ENCODE measurements at places on chromosomes 7 and 10. TPM values are rescaled to one million over a fixed set of nuclear protein-coding genes. Genes with fewer than 3 reads are reported as not detected.

DNA sequence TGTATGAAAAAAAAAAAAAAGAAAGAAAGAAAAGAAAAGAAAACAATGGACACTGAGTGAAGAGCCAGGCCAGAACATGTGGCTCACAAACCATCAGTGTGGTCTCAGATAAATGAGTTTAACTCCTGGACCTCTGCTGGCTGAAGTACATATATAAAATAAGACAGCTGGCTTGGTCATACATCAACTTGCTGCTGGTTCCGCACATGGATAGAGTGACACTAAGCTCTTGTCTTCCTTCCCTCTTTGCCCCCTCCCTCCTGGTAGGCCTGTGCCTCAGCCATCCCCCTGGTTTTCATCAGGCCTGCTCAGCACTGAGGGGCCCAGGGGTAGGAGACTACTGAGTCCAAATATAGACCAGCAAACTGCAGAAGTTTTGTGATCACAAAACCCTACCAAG lies 58.1 kb upstream of the DGKI start:
- DNase-seq, result no peak

- no peak for DNase-seq
These were observed 35.4 kb upstream of the WNT8B start for GRCh38 chr10:100427374-100427773.

The MYL7 gene
- not detected for polyA plus RNA-seq

- no peak for DNase-seq
These were observed 72.6 kb downstream of the ITGB8 start for GRCh38 chr7:20403331-20403730.

- no peak for DNase-seq
These were observed 45.0 kb upstream of the GPR37 start for GRCh38 chr7:124810605-124811004.

The SMO gene
- 20.8 TPM for polyA plus RNA-seq

DNA sequence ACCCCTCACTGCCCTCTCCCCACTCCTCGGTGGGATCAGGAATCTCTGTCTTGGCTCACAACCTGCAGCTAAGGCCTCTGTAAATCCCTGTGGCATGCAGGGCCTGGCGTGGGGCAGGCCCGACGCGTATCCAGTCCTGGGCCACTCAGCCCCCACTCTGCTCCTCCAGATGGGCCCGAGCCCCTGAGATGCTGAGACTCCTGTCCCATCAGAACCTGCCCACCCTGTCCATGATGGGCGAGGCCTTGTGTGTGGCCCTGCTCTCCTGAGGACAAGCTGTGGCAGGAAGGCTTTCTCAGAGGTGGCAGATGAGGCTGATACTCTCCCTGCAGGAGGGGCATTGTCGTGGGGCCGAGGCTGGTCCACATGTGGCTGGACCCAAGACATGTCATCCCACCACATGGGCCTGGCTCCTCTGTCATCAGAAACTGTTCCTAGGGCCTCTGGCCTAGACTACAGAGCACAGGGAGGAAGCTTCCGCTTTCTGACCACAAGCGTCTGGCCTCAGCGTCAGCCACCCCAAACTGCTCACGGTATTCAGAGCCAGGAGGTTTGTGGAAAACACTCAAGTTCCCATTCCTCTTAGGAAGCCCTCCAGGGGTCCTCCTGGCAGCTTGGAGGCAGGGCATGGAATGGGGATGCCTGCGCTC lies 6.0 kb downstream of the ALOX5 start:
- DNase-seq, result no peak

The POLR2J2 gene
- 2.0 TPM for polyA plus RNA-seq

- DNase-seq, result no peak
These were observed 785 bp downstream of the WDR86 start for GRCh38 chr7:151408839-151409666.

All from AG04450 (cell line).